ENCODE measurements at places on chromosomes 2 and 18.

- DNase-seq: no peak
These were observed 48.2 kb downstream of the NCOA1 start for GRCh38 chr2:24539258-24539657.

DNA sequence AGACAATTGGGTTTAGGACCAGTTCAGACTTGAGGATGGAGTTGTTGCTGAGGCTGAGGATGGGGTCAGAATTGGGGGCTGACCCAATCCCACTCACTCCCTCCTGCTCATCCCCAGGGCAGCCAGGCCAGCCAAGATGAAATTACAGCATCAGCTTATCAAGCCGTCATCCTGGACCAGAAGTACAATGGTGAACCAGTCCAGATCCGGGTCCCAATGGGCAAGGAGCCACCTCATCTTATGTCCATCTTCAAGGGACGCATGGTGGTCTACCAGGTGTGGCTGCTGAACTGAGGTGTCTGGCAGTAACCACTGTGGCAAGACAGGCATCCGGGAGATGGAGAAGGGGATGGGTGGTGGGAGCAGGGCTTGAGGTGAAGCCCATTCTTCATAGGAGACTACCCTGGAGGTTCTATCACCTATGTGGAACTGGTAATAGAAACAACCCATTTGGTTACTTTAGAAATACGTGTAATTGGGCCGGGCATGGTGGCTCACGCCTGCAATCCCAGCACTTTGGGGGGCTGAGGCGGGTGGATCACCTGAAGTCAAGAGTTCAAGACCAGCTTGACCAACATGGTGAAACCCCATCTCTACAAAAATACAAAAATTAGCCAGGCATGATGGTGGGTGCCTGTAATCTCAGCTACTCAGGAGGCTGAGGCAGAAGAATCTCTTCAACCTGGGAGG, 13.9 kb downstream of the VIL1 start:
- DNase-seq: no peak

GRCh38 chr2:238515377-238515776, 88.7 kb downstream of the ASB1 start:
- no peak for DNase-seq

GRCh38 chr2:219973136-219973535, 345.7 kb downstream of the SLC4A3 start:
- no peak for DNase-seq

DNA sequence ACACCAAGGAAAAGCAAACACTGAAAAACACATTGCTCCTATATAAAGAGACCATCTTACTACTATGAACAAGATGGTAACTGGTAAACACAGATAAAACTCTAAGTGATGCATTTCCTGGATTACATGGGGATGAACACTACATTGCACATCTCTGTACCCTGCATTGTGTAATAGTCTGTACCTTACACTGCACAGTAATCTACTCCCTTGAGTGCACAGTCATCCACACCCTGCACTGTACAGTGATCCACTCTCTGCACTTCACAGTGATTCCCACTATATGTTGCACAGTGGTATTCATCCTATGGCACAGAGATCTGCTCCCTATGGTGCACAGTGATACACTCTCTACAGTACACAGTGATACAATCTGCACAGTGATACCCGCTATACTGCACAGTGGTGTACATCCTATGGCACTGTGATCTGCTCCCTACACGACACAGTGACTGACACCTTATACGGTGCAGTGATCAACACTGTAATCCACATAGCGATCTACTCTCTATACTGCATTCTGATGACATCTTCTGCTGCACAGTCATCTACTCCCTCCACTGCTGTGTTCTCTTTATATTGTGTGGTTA, 462.2 kb upstream of the RGPD4 start:
- no peak for DNase-seq

- peak; percentile 77 for DNase-seq
These were observed 38.3 kb downstream of the TMEM17 start for GRCh38 chr2:62467475-62468321.

GRCh38 chr18:848062-848861, 36.2 kb upstream of the YES1 start:
- DNase-seq: no peak

DNA sequence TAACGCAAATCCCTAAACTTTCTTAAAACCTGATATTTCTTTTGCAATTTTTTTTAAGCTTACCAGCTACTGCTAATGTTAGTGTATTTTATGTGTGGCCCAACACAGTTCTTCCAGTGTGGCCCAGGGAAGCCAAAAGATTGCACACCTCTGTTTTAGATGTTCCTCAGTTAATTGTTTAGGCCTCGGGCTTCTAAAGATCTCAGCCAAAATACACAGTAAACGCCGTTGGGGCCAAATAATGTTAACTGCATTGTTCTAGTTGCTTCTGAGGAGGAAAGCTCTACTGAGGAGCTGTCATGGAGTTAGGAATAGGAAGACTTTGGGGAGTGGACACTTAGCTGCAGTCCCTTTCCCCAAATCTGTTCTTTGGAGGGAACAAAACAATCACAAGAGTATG, 2.0 kb downstream of the HSPE1 start:
- no peak for DNase-seq

DNA sequence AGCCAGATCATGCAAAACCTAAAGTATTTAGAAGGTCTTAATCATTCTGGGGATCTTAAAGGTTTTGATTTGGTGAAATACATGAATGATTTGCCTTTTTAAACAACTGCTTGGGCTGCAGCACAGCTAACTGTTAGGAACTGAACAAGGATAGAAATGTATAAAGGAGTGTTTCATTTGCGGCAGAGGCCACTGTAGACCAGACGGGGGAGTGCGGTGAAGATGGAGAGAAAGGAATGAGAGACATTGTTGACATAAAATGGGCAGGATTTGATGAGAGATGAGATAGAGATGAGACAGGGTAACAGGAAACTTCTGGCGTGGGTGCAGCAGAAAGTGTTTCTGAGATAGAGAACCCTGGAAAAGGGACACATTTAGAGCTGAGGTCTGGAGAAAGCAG, 308.1 kb downstream of the TMX3 start:
- DNase-seq: peak; percentile 14

GRCh38 chr2:174750923-174751441, 13.3 kb downstream of the CHRNA1 start:
- no peak for DNase-seq

- no peak for DNase-seq
These were observed 315.8 kb downstream of the GULP1 start for GRCh38 chr2:188607501-188607900.

- no peak for DNase-seq
These were observed 166.7 kb upstream of the ZNF521 start for GRCh38 chr18:25518716-25519053.

DNA sequence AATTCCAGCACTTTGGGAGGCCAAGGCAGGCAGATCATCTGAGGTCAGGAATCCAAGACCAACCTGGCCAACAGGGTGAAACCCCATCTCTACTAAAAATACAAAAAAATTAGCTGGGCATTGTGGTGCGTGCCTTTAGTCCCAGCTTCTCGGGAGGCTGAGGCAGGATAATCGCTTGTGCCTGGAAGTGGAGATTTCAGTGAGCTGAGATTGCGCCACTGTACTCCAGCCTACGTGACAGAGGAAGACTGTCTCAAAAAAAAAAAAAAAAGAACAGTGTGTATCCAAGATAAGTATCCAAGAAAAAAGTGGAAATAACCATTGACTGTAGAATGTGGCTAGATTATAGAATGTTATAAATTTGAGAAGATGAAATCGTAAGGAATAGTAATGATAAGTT, 142.1 kb downstream of the FAM124B start:
- no peak for DNase-seq

DNA sequence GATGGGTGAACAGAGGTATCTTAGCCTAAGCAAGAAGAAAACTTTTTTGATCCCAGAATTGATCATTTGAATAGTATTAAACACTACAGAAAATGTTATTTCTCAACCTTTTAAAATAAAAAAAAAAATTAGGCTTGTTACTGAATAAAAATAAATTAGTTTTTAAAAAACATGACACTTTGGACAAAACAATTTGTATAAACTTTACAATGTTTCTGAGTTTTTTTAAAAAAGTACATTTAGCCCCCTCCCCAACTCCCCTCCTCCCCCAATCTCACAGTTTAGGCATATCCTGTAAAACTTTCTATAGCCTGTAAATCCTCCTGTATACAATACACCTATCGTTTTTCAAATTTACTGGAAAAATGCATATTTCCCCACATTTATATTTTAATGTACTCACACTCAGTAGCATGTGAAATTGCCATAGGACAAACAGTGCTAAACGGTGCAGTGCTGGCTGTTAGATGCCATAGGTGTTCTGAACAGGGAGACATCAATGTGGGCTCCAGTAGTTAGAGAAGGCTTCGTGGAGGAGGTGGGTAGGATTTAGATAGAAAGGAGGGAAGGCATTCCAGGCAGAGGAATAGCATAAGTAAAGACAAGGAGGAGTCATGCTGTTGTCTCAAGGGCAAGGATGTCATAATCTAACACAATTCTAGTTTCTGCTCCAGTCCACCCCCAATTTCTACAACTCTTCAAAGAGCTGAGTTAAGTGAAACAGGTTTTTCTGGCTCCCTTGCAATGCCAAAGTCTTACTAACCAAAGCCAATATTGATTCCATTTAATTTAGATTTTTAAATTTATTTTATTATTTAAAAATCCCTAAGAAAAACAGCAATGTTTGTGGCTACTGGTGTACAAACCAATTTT, 50.9 kb downstream of the SP3 start:
- DNase-seq: no peak

- no peak for DNase-seq
These were observed at the start of gene GTF2A1L for GRCh38 chr2:48617618-48618017. Gene GTF2A1L, plus strand, starts transcription at chr2:48617856. Its CDS starts 19 bp downstream, at chr2:48617875.

DNA sequence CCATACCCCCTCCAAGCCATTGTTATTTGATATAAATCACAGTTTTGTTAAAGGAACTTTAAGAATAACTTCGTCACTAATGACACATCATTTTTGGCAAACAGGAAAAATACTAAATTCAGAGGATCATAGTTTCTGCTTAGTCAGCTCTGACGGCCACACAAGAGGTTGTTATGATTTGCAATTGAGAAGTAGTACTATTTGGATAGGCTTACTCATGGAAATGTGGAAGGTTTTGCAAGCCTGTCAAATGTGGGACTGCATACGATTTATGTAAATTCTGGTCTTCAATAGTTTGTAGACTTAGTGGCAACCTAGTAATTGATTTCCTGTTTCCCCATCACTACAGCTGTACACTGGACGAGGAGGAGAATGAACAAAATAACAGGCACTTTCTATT, 108.1 kb downstream of the ARHGEF33 start:
- peak; percentile 27 for DNase-seq

GRCh38 chr2:203427061-203427460, 98.9 kb downstream of the ABI2 start:
- DNase-seq: peak; percentile 96

DNA sequence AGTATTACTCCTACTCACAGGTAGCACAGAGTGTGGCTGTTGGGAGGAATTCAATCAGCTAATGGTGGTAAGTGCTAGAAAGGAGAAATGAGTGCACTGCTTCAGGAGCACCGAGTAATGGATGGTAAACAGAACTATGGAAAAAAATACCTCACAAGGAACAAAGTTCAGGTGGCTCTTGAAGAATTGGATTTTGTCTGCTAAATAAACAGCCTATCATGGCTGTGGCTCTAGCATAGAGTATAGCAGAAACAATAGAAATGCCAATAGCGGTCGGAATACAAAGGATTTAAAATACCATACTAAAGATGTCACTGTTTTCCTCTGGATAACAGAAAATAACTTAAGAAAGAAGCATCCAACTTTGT, 482.5 kb downstream of the NUP35 start:
- no peak for DNase-seq

DNA sequence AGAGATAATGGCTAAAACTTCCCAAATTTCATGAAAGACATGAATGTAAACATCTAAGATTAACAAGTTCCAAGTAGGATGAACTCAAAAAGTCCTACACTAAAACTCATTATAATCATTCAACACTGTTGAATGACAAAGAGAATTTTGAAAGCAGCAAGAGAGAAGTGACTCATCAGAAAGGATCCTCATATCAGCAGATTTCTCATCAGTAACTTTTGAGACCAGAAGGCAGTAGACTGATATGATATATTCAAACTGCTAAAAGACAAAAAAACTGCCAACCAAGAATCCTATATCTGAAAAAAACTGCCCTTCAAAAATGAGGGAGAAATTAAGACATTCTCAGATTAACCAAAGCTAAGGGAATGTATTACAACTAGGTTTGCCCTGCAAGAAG, 130.6 kb upstream of the OTX1 start:
- DNase-seq: no peak

DNA sequence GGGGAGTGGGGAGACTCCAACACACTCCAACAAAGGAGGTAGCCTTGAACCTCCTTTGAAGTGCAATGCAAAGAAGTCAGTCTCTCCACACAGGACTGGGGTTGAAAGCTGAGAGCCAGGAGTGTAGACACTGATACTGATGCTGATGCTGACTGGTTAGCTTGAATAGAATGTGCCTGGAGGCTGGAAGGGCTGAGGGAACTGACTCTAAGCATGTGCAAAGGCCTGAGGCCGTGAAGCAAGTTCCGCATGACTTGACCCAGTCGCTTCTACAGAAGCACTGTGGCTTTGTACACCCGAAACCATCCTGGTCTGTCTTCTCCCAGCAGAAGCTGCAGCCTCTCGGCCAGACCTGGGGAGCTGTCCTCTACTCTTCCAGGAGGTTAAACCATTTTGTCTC, 10.4 kb downstream of the FOXI3 start:
- DNase-seq: no peak

DNA sequence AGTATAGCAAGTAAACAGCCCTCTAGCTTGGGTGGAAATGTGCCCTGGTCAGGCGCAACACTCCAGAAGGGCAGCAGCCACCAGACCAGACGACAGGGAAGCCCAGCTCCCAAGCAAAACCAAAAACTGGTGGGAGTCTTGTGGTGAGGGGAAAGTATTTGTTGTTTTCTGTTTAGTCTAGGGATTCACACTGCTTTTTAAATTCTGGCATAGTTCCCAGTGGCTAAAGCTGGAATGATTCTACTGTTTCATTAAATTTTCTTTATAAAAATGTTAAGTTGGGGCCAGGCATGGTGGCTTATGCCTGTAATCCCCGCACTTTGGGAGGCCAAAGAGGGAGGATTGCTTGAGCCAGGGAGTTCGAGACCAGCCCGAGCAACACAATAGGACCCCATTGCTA, 38.5 kb downstream of the MERTK start:
- no peak for DNase-seq

DNA sequence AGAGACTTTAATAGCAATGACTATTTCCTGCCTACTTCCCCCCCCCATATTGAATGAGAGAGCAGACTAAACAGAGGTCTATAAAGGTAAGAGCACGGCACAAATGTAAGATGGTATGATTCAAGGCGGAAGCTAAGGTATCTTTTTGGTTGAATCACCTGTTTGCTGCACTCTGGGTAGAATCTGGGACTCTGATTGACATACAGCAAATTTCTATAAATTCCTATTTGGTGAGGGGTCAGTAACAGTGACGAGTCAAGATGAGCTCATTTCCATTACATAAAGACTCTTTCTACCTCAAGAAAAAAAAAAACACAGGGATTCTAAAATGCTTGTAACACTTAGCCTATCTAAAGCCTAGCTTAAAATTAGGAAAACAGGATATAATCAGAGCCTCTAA, 297.3 kb downstream of the TNS1 start:
- no peak for DNase-seq

GRCh38 chr2:85736456-85737355, 17.1 kb upstream of the ATOH8 start:
- DNase-seq: peak; percentile 46

- DNase-seq: peak; percentile 63
These were observed 37.7 kb upstream of the TBC1D8 start for GRCh38 chr2:101188683-101189405.

- DNase-seq: peak; percentile 48
These were observed 155.1 kb downstream of the DOCK10 start for GRCh38 chr2:224887141-224887540.
